Activated naive CD4-positive, alpha-beta T cell treated with anti-CD3 and anti-CD28 coated beads for 36 hours (primary cell): ENCODE measurements at places on chromosomes 2 and 18. TPM values are rescaled to one million over a fixed set of nuclear protein-coding genes. Genes with fewer than 3 reads are reported as not detected.
A peak's percentile ranks its signal among the peaks of the same experiment; 100 is the strongest.

EMILIN2 gene
- 12.2 TPM for total RNA-seq

IL36RN gene
- total RNA-seq = not detected

HOXD4 gene
- total RNA-seq = not detected

MOGAT1 gene
- not detected for total RNA-seq

ATP6V1B1 gene
- not detected for total RNA-seq

VWA3B gene
- 0.43 TPM for total RNA-seq

PRKAG3 gene
- not detected for total RNA-seq

PNKD gene
- 21.4 TPM for total RNA-seq

MRO gene
- not detected for total RNA-seq

DNA sequence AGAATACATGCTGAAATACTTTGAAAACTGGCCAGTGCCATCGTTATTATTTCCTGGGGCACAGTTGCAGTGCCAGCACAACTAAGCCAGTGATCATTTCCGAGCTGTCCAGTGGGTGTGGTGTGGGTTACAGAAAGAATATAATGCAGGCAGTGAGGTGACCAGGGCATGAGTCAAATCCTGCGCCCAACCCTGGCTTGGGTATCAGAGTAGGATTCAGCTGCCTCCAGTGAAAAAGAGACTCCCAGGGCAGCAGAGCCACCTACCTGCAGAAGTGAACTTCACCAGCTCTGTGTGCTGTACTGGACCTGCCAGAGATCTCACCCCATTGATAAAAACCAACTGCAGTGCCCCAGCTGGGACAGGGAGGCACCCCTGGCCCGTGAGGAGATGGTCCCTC is 18.0 kb downstream of the SLC9A2 start:
- no peak overlapping the region for H3K4me3 ChIP-seq
- H3K4me1 ChIP-seq = peaks cover 5% of the 10 kb centered on the region
- no peak for DNase-seq
- no peak overlapping the region for H3K27ac ChIP-seq

GRCh38 chr18:36912887-36913286 is 84.0 kb downstream of the KIAA1328 start:
- H3K36me3 ChIP-seq = peaks cover 10% of the 10 kb centered on the region
- H3K4me3 ChIP-seq = no peak overlapping the region
- peaks cover 15% of the 10 kb centered on the region for H3K4me1 ChIP-seq
- H3K27me3 ChIP-seq = no peaks in the 10 kb centered on the region
- no peak overlapping the region for H3K27ac ChIP-seq

GRCh38 chr2:170747921-170748320 is 22.3 kb upstream of the ERICH2 start:
- peaks cover 22% of the 10 kb centered on the region for H3K27me3 ChIP-seq
- no peaks in the 10 kb centered on the region for H3K4me1 ChIP-seq
- H3K27ac ChIP-seq = no peak overlapping the region
- no peak for DNase-seq

DNA sequence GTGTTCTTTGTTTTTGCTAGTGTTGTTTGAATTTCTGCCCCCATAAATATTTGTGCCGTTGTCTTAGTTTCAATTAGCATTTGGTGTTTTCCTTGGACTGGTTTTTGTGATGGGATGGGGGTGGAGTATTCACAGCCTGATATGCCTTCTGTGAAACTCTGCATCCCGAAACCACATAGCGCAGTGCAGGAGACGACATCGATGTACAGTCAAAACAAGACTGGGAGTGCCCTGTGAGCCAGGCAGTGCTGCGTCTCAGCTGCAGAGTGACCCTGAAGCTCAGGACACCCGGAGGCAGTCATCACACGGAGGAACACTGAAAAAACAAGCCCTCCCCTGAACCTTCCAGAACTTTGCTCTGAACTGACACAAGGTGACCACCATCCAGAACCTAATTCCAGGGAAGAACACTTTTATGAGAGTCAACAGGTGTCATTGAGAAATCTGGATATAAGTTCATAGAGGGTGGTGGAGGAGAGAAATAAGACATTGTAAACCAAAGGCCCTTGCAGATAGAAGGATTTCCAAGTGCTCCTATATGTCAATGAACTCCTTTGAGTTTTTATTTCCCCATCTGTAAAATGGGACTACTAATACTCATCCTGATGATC is 61.2 kb upstream of the CABLES1 start:
- DNase-seq = no peak
- H3K4me1 ChIP-seq = peaks cover 59% of the 10 kb centered on the region
- no peak overlapping the region for H3K4me3 ChIP-seq
- H3K36me3 ChIP-seq = peaks cover 1% of the 10 kb centered on the region

DNA sequence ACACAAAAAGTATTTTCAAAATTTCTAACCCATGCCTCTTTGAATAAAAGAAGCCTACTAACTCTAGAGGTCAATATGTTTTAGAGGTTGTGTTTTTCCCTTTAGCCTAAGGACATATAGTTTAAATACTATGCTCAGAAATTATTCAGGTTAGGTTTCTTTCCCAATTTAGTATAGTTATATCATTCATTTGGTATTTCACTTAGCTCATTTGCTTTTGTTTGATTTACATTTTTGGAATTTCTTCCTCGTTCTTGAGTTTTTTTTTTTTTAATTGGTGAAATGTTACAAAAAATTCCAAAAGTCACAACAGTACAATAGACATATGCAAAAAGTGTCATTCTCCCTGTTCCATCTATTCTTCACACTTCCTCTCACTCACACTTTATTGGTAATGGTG is 371.3 kb upstream of the TNP1 start:
- DNase-seq = no peak
- H3K4me3 ChIP-seq = no peak overlapping the region
- H3K27me3 ChIP-seq = peaks cover 16% of the 10 kb centered on the region
- no peak overlapping the region for H3K27ac ChIP-seq

- H3K27me3 ChIP-seq = no peaks in the 10 kb centered on the region
- H3K4me1 ChIP-seq = no peaks in the 10 kb centered on the region
- DNase-seq = no peak
Measured at GRCh38 chr18:28594034-28594433, 417.1 kb upstream of the CDH2 start.

DNA sequence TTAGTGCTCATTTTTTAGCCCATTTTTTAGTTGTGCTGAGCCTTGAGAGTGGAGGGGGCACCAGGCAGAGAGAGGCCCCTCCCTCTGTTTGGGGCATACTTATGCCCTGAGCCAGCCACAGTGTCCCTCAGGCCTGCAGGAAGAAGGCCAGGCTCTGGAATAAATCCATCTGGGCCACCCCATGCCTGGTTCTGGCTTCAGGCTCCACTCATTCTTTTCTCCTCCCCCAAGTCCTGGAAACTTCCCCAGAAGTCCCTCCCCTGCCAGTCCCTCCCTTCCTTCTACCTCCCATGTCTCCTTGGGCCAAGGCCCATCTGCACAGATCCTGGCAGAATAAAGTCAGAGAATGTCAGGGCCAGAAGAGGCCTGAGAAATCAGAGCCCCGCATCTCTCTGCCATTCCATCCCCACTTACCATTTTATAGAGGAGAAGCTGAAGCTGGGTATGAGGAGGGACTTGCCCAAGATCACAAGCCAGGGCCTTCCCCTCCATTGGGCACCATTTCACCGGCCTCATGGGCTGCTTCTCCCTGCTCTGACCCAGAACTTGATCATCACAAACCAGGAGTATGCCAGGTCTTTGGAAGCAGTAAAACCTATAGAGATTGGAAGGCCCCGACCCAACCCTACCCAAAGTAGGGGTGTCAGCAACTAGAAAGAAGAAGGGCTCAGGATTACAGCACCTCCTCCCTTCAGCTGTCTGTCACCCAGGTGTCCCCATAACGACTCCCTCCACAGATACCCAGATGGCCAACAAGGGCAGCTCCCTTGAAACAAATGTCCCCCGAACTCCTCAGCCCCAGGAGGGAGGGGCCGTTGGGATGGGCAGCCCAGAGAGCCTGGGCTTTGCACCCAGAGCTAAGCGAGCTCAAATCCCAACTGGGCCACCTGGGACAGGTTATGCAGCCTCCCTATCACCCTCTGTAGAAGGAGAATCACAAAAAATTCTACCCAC is 108.4 kb downstream of the POLR1A start:
- no peak for DNase-seq
- no peak overlapping the region for H3K4me3 ChIP-seq
- H3K27me3 ChIP-seq = no peaks in the 10 kb centered on the region

- no peak for DNase-seq
- H3K27me3 ChIP-seq = no peaks in the 10 kb centered on the region
- no peak overlapping the region for H3K4me3 ChIP-seq
- no peak overlapping the region for H3K27ac ChIP-seq
- peaks cover 3% of the 10 kb centered on the region for H3K4me1 ChIP-seq
Measured at GRCh38 chr2:28950941-28951630, 30.0 kb upstream of the TOGARAM2 start.

- DNase-seq = no peak
- no peak overlapping the region for H3K4me3 ChIP-seq
- no peak overlapping the region for H3K27ac ChIP-seq
- H3K4me1 ChIP-seq = peaks cover 3% of the 10 kb centered on the region
Measured at GRCh38 chr18:75111760-75112159, 97.2 kb downstream of the PTGR3 start.

- H3K4me1 ChIP-seq = no peaks in the 10 kb centered on the region
- H3K36me3 ChIP-seq = no peaks in the 10 kb centered on the region
- H3K4me3 ChIP-seq = no peak overlapping the region
- peaks cover 13% of the 10 kb centered on the region for H3K27me3 ChIP-seq
- no peak for DNase-seq
Measured at GRCh38 chr18:75618146-75618545, 190.6 kb upstream of the SMIM21 start.

DNA sequence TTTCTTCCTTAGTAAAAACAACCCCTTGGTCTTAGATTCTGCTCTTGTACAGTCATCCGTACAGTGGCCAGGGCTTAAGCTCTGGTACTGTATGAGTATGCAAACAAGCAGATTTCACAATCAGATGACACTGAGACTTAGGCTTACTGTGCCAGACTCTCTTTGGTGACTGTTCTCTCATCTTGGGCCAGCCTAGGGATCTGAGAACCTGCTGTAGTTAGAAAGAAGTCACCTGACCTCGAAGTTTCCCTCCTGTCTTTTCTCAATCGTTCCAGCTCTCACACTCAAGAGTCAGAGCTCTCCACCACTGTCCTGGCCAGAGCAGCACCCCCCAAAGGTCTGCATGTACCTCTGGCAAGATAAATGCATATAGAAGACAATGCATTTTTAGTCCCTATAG is 63.2 kb downstream of the ZEB2 start:
- no peak overlapping the region for H3K4me3 ChIP-seq
- peaks cover 32% of the 10 kb centered on the region for H3K27me3 ChIP-seq
- H3K27ac ChIP-seq = peak overlapping the region; percentile 9
- peak; percentile 5 for DNase-seq
- no peaks in the 10 kb centered on the region for H3K36me3 ChIP-seq

GRCh38 chr2:164761737-164762460 is 79.7 kb downstream of the COBLL1 start:
- H3K27ac ChIP-seq = no peak overlapping the region
- no peak overlapping the region for H3K4me3 ChIP-seq
- H3K36me3 ChIP-seq = no peaks in the 10 kb centered on the region
- H3K27me3 ChIP-seq = no peaks in the 10 kb centered on the region
- DNase-seq = no peak
- peaks cover 5% of the 10 kb centered on the region for H3K4me1 ChIP-seq

GRCh38 chr18:11159844-11160243 is 10.5 kb upstream of the PIEZO2 start:
- no peak overlapping the region for H3K4me3 ChIP-seq
- H3K36me3 ChIP-seq = no peaks in the 10 kb centered on the region
- no peaks in the 10 kb centered on the region for H3K4me1 ChIP-seq
- no peak for DNase-seq

DNA sequence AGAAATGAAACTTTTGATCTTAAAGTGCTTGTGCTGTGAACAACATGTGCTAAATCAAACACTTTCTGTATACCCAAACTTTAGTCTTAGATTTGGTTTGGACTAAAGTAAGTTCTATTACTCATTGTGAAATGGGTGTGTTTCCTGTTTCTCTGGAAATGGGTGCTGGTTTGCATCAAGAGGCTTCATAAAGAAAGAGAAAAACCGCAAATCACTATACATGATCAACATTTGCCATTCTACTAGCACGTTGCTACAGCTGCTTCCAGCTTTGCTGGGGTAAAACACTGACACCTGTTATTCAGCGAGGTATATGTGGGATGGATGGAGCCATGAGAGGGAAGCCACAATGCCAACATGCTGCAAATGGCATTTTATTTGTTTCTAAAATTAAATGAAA is 547.0 kb upstream of the ACVR2A start:
- H3K27ac ChIP-seq = peak overlapping the region; percentile 86
- no peaks in the 10 kb centered on the region for H3K27me3 ChIP-seq
- H3K4me1 ChIP-seq = peaks cover 58% of the 10 kb centered on the region
- DNase-seq = peak; percentile 45

GRCh38 chr2:128639120-128639477 is 320.4 kb upstream of the HS6ST1 start:
- peaks cover 2% of the 10 kb centered on the region for H3K27me3 ChIP-seq
- no peak overlapping the region for H3K4me3 ChIP-seq
- no peaks in the 10 kb centered on the region for H3K36me3 ChIP-seq

DNA sequence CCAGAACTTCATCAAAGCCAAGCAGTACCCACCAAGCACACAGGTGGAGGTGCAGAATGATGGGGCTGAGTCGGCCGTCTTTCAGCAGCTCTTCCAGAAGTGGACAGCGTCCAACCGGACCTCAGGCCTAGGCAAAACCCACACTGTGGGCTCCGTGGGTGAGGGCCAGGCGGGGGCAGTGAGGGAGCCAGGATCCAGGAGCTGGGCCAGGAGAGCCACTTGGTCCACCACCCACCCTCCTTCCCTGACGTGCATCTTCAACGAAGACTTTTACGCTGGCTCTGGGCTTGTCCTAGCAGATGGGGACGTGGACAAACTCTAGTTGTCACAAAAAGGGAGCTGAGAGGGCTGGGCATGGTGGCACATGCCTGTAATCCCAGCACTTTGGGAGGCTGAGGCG is 11.8 kb downstream of the VIL1 start:
- H3K4me1 ChIP-seq = no peaks in the 10 kb centered on the region
- H3K27ac ChIP-seq = no peak overlapping the region
- H3K4me3 ChIP-seq = no peak overlapping the region
- no peaks in the 10 kb centered on the region for H3K36me3 ChIP-seq
- no peak for DNase-seq
- no peaks in the 10 kb centered on the region for H3K27me3 ChIP-seq

DNA sequence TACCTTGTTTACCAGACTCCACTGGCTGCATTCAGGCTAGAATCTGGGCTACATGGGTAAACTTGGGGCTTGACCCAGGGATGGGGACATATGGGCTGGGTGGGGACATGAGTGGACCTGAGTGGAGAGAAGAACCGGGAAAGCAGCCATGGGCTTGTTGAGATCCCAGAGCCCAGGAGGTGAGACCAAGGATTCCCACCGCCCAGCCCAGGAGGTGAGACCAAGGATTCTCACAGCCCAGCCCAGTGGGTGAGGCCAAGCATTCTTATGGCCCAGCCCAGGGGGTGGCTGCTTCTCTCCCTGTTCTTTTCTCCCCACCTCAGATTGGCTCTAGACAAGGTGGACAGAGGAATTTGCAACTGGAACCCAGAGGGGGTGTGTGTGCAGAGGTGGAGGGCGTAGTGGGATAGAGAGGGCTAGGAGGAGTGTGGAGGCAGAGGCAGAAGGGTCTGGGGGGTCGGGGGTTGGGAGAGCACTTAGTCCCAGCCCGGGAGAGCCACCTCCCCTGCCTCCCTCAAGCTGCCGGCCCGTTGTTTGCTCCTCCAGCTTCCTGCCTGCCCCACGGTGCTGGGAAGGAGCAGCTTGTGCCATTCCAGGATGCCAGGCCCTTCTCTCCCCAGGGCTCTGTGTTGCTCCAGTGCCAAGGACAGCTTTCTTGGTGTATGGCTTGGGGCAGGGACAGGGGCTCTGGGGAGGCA is 25.6 kb downstream of the GLI2 start:
- H3K4me1 ChIP-seq = no peaks in the 10 kb centered on the region
- no peak overlapping the region for H3K4me3 ChIP-seq
- no peaks in the 10 kb centered on the region for H3K36me3 ChIP-seq

GRCh38 chr2:8501061-8501720 is 180.7 kb upstream of the ID2 start:
- H3K27ac ChIP-seq = no peak overlapping the region
- H3K4me3 ChIP-seq = no peak overlapping the region
- DNase-seq = no peak
- no peaks in the 10 kb centered on the region for H3K36me3 ChIP-seq
- H3K4me1 ChIP-seq = no peaks in the 10 kb centered on the region
- no peaks in the 10 kb centered on the region for H3K27me3 ChIP-seq
